ENCODE measurements at places on chromosomes 5 and 9. TPM values are rescaled to one million over a fixed set of nuclear protein-coding genes. Genes with fewer than 3 reads are reported as not detected.

GRCh38 chr9:97527626-97528528 lies 26.4 kb downstream of the TMOD1 start:
- DNase-seq, result no peak

Gene IFNA2
- not detected for total RNA-seq

Gene IFNA21
- not detected for total RNA-seq

Gene CCL27
- not detected for total RNA-seq

- DNase-seq, result peak; percentile 95
These were observed 5.5 kb downstream of the TTC16 start for GRCh38 chr9:127721391-127721821.

DNA sequence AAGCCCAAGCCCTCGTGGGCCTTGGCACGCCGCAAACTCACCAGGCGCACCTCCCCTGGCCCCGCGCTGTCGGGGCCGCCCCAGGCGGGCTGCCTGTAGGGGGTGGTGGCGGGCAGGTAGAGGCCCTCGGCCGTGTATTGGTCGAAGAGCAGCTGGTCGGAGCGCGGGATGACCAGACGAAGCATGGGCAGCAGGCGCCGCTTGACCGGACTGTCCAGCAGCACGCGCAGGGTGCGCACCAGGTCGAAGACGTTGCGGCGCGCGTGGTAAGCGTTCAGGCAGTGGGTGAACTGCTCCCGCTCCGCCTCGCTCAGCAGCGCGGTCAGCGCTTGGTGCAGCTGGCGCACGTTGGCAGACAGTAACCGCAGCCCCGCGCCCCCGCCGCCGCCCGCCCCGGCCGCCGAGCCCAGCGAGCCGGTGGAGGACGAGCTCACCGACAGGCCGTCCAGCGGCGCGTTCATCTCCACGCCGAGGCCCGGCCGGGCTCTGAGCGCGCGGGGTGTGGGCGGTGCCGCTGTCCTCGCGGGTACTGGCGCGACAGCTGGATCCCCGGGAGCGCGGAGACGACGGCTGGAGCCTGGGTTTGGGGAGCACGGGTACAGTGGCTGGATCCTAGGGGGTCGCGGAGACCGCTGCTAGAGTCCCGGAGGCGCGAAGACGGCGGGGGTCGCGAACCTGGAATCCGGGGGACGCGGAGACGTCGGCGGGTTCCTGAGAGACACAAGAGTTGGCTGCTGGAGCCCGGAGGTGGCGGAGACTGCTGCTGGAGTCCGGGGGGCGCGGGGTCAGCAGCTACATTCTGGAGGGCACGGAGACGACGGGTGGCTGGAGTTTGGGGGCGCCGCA lies 709 bp downstream of the WHRN start:
- no peak for DNase-seq

Gene TMC1
- not detected for total RNA-seq

GRCh38 chr5:180816608-180817534 lies 14.3 kb upstream of the MGAT1 start:
- DNase-seq, result peak; percentile 35

Gene B4GALT7
- total RNA-seq, result 29.5 TPM

- DNase-seq, result no peak
These were observed 247.7 kb upstream of the ZNF462 start for GRCh38 chr9:106615118-106615889.

Gene GABBR2
- 0.69 TPM for total RNA-seq

DNA sequence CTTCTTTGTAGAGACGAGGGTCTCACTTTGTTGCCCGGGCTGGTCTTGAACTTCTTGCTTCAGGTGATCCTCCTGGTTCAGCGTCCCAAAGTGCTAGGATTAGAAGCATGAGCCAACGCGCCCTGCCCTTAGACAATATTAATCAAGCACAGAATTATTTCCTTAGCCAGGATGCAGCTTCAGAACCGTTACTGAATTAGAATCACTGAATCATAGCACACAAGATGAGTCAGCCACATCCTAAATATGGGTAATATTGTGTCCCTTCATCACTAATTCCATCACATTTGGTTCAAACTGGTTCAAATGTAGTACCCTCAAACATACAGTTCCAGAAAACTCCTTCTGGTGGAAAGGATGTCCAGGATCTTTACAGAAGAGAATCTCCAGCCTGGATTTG lies 82.7 kb downstream of the BNC2 start:
- DNase-seq, result peak; percentile 13

Gene HARS1
- 143 TPM for total RNA-seq

Gene SHISAL2B
- not detected for total RNA-seq

Gene NUTM2F
- total RNA-seq, result not detected

DNA sequence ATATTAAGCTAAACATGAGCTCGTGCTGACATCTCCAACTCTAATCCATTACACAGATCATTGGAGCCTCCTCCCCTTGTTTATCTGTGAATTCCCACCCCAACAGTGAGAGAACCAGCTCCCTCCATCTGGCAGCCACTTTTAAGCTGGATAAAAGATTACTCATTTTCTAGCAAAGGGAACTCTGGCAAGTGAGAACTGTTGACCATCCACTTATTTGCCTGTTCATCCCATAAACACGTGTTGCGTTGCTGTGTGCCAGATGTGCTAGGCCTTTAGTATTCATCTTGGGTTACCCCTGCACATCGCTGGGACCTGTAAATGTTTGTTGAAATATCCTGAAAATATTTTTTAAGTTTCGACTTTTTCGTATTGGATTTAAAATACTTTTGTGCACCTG lies 2.4 kb upstream of the TOR1A start:
- no peak for DNase-seq

- no peak for DNase-seq
These were observed 682 bp downstream of the DHX29 start for GRCh38 chr5:55306641-55307382.

- no peak for DNase-seq
These were observed 590 bp downstream of the PCDHA6 start for GRCh38 chr5:140828362-140828737.

GRCh38 chr5:149262315-149262714 lies 9.3 kb upstream of the AFAP1L1 start:
- DNase-seq, result no peak

- DNase-seq, result no peak
These were observed 937 bp downstream of the TMOD1 start for GRCh38 chr9:97502222-97502983.

GRCh38 chr5:180116077-180116999 lies 44.8 kb upstream of the RNF130 start:
- no peak for DNase-seq

- no peak for DNase-seq
These were observed 39.0 kb upstream of the POC5 start for GRCh38 chr5:75756211-75756610.

GRCh38 chr9:109115931-109116526 lies 3.7 kb downstream of the TMEM245 start:
- DNase-seq, result no peak

GRCh38 chr5:177109810-177110209 lies 23.1 kb downstream of the FGFR4 start:
- DNase-seq, result no peak

- no peak for DNase-seq
These were observed 193.4 kb upstream of the WWC1 start for GRCh38 chr5:168097876-168098653.

Gene GRK6
- total RNA-seq, result 67.6 TPM
